ENCODE measurements at places on chromosomes 5 and 9.

- no peak for DNase-seq
These were observed 1.9 kb downstream of the TTC16 start for GRCh38 chr9:127717766-127718165.

DNA sequence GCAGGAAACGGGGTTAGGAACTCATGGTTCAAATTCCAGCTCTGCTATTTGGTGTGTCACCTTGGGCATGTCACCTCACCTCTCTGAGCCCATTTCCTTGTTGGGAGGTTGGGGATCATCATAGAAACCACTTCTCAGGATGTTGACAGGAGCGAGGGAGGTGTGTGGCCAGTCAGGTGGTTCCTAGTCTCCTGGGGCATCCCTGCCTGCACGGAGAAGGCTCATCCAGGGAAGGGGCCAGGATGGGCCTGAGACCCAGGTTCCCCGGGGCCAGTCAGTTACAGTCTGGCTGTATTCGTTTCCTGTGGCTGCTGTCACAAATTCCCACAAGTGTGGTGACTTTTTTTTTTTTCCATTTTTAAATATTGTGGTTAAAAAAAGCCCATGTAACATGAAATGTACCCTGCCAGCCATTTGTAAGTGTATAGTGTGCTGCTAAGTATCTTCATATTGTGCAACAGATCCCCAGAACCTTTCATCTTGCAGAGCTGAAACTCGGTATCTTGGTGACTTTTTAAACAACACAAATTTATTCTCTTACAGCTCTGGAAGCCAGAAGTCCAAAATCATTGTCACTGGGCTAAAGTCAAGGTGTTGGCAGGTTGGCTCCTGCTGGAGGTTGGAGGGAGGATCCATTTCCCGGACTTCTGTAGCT, 78.7 kb upstream of the UNC5A start:
- no peak for DNase-seq

DNA sequence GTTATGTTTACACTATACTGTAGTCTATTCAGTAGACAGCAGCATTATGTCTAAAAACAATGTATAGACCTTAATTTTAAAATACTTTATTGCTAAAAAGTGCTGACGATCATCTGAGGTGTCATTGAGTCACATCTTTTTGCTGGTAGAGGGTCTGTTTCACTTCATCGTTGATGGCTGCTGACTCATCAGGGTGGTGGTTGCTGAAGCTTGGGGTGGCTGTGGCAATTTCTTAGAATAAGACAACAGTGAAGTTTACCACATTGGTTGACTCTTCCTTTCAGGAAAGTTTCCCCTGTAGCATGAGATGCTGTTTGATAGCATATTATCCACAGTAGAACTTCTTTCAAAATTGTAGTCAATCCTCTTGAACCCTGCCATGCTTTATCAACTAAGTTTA, 150.3 kb downstream of the FBXL7 start:
- DNase-seq = no peak

- no peak for DNase-seq
These were observed 107.3 kb upstream of the PRRC1 start for GRCh38 chr5:127409921-127410675.

- no peak for DNase-seq
These were observed 127.1 kb downstream of the TRIO start for GRCh38 chr5:14270209-14270702.
